DMS79 treated with DMSO at 0.1 percent for 48 hours (cell line): ENCODE measurements at places on chromosomes 11 and 22.
A peak's percentile ranks its signal among the peaks of the same experiment; 100 is the strongest.

- DNase-seq, result no peak
Measured at GRCh38 chr11:75786101-75786736, 17.6 kb downstream of the DGAT2 start.

DNA sequence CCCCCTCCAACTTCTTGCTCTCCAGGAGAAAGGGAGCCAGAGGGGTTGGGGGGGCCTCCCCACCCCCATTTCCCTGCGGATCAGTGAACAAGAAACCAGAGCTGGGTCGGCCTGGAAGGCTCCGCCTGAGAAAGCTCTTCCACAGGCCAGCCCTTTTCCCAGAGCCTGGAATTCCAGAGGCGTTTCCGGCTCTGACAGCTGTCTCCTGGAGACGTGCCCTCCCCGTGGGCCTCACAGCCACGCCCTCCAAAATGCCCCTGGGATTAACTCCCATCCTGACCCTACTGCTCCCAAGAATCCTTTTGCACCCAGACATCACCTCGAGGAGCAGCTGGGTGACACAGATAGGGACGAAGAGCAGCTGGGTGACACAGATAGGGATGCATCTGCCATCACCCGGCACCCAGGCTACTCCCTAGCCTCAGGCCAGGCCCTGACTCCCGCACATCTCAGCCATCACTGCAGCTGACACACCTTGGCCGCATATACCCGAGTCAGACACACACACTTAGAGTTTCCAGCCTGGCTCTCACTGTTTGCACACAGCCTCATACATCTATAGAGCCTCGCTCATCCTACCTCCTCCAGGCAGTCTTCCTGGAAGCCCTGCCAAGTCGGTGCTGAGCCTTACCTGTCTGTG lies 7.6 kb upstream of the CDC42EP1 start:
- no peak for DNase-seq

DNA sequence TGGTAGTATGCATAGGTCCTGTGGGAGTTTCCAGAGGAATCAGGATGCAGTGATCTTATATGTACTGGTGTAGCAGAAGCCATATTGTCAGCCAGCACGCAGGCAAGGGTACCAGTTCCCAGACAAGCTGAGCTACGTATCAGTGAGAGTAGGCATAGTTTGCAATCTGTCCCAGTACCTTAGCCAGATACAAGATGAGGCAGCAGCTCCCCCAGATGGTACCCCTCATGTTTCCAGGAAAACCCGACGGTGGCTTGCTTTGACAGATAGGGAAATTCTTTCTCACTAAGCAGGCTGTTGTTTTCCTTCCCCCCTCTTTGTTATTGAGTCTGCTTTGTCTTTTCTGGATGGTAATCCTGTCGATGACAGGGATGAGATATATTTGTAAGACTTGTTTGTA lies 109.7 kb upstream of the RRM1 start:
- no peak for DNase-seq

DNA sequence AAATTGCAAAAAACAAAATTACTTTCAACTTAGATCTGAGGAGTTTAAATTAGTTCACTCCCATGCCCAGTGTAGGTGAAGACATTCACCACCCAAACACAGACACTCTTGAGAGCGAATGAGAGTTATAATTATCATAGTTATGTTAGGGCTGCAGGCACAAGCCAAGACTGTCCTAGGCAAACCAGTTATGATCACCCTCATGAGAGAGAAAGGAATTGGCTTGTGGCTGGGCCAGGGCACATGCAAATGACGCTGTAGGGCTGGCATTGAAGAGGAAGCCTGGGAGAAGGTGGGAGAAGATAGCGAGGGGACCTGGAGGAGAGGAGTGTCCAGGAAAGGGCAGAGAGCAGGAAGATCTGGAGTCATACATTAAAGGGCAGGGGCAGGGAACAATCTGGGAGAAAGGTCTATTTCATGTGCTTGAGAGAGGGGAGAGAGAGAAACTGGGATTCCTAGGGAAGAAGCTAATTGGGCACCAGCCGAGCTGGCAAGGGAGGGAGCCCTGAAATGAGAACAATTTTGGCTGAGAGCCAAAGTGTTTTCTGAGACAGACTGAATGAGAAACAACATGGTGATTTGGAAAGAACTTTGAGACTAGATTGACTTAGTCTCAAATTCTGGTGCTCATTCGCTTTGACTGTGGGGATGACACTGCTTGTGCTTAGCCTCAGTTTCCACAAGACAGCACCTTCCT lies 279.9 kb downstream of the KIRREL3 start:
- peak; percentile 40 for DNase-seq

GRCh38 chr22:38706101-38706900 lies 557 bp downstream of the GTPBP1 start:
- no peak for DNase-seq

DNA sequence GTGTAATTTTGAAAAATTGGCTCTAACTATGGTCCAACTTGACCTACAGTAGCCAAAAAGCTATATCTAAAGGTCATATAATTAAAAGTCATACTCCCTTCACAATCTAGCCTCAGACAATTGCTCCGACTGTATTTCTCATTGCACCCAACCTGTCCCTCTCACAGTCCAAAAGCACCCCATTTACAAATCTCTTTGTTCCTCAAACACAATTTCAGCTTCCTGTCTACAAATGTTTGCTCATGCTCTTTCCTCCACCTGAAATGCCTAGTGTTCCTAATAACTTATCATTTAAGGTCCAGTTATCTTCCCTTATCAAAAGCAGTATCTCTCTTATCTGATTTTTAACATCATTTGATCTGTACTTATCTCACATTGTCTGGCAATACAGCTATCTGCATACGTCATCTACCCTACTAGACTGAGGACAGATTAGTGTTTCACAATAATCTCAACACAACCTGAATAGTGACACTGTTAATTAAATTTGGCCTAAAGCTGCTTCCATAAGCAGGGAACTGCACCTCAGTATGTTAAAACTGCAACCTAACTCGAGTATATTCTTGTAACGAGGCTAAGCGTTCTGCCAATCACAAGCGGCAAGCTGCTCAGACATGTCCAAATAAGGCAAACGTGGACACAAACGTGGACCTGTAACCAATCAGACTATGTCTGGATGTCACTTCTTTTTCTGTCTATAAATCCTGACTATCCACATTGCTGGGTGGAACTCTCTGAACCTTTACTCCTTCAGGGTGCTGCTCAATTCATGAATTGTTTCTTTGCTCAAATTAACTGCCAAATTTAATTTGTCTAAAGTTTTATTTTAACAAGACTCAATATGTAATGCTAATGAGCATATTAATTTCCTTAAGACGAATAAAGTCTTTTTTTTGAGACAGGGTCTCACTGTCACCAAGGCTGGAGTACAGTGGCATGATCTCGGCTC lies 15.9 kb downstream of the PICALM start:
- no peak for DNase-seq
